Colonic mucosa (tissue), 4 donors: ENCODE measurements at places on chromosomes 3 and 15. TPM values are rescaled to one million over a fixed set of nuclear protein-coding genes. Genes with fewer than 3 reads are reported as not detected.

DNA sequence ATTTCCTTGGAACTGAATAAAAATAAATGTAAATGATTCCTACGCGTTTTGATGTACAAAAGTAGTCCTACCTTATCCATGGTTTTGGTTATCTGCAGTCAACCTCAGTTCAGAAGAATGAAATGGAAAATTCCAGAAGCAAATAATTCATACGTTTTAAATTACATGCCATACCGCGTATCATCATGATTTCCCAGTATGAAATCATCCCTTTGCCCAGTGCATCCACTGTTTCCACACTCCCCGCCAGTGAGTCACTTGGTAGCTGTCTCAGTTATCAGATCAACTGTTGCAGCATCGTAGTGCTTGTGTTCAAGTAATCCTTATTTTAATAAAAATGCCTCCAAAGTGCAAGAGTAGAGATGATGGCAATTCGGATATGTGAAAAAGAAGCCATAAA, 9.1 kb upstream of the MFSD1 start:
- DNase-seq: no peak
- H3K4me3 ChIP-seq: no peak overlapping the region
- H3K27me3 ChIP-seq: no peaks in the 10 kb centered on the region

- no peak for DNase-seq
- H3K27me3 ChIP-seq: no peaks in the 10 kb centered on the region
- H3K4me3 ChIP-seq: no peak overlapping the region
- H3K27ac ChIP-seq: no peak overlapping the region
- no peaks in the 10 kb centered on the region for H3K4me1 ChIP-seq
Observed at GRCh38 chr3:99666201-99666600, 27.8 kb downstream of the COL8A1 start.

The VEPH1 gene
- total RNA-seq: 1.3 TPM

The CCR4 gene
- total RNA-seq: 0.49 TPM

The PLA1A gene
- total RNA-seq: 1.3 TPM

The TEX264 gene
- total RNA-seq: 92.3 TPM
